ENCODE measurements at places on chromosomes 7 and 10.

DNA sequence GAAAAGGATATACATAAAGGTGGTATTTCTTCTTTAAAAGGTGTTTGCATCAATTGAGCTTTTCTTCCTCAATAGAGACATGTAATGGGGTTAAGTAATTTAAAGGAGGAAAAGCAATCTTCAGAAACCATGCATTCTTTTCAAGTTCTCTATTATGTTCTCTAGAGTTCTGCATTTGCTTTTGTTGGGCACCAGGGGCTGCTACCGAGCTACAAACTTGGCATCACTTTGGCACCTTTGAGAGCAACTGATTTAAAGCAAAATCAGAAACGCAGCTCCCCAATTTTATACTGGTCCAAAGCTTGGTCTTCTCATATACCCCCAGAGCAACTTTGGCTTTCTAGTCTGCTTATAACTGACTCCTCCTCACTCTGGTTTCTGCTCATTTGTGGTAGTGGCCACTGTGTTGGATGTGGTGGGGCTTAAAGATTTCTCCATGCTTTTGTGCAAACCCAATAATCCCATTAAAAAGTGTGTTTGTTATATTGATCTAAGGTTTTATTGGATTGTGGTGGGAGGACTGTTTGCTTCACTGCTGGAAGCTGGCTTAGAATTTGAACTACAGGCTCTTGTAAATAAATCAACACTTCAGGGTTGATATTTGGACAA lies 712.1 kb downstream of the PHTF2 start:
- H3K4me1 ChIP-seq = no peaks in the 10 kb centered on the region
- no peaks in the 10 kb centered on the region for H3K36me3 ChIP-seq
- H3K27ac ChIP-seq = no peak overlapping the region

DNA sequence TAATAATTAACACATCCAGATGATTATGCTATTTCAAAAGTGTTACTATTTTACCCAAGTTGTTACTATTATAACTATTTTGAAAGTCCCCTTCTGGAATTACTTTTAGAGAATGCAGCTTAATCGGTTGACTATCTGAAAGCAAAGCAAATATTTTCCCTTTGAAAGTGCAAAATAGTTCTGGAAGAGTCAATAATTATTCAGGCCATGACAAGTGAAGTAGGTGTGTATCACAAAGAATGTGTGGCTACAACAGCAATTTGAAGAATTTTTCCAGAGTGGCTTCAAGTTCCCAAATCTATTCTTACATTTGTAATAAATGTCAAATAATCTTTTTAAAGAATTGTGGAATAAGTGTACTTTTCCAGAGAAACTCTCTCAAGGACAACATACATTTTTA lies 42.8 kb downstream of the RNLS start:
- H3K27me3 ChIP-seq = no peaks in the 10 kb centered on the region
- H3K4me1 ChIP-seq = peaks cover 5% of the 10 kb centered on the region
- H3K4me3 ChIP-seq = no peak overlapping the region
- H3K27ac ChIP-seq = no peak overlapping the region

GRCh38 chr10:130913844-130914243 lies 397.7 kb downstream of the TCERG1L start:
- H3K27ac ChIP-seq = no peak overlapping the region
- no peaks in the 10 kb centered on the region for H3K36me3 ChIP-seq
- H3K4me3 ChIP-seq = no peak overlapping the region
- H3K27me3 ChIP-seq = no peaks in the 10 kb centered on the region
- no peaks in the 10 kb centered on the region for H3K4me1 ChIP-seq
- no peak for DNase-seq

GRCh38 chr7:2016021-2016631 lies 216.6 kb downstream of the MAD1L1 start:
- DNase-seq = no peak
- H3K36me3 ChIP-seq = peaks cover 5% of the 10 kb centered on the region
- H3K27me3 ChIP-seq = no peaks in the 10 kb centered on the region

DNA sequence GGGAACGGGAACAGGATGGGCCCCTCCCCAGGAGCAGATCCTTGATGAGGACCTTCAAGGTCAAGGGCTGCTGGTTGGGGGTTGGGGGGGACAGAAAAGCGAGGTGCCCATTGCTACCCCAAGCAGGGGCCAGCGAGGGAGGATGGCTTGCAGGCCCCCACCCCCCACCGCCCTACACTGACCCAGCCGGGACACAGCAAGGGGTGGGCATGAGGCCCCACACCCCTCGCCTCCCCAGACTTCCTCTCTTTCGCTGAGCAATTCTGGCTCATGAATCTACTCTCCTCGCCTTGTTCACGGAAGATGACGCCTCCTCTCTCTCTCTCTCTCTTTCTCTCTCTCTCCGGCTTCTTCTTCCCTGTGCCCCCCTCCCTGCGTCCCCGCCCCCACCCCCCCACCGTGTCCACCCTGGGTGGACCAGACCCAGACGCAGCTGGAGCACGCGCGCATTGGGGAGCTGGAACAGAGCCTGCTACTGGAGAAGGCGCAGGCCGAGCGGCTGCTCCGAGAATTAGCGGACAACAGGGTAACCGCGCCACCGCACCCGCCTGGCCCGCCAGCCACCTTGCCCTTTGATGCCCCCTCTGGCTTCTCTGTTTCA lies 81.1 kb upstream of the GTF2IRD1 start:
- no peak overlapping the region for H3K27ac ChIP-seq
- H3K4me3 ChIP-seq = no peak overlapping the region
- no peaks in the 10 kb centered on the region for H3K27me3 ChIP-seq
- peaks cover 5% of the 10 kb centered on the region for H3K4me1 ChIP-seq
- DNase-seq = no peak
- H3K36me3 ChIP-seq = no peaks in the 10 kb centered on the region

GRCh38 chr7:143902332-143902899 lies 440 bp upstream of the TCAF1 start:
- H3K4me1 ChIP-seq = peaks cover 30% of the 10 kb centered on the region
- no peak for DNase-seq
- no peaks in the 10 kb centered on the region for H3K36me3 ChIP-seq
- peak overlapping the region; percentile 83 for H3K27ac ChIP-seq
- no peaks in the 10 kb centered on the region for H3K27me3 ChIP-seq
- H3K4me3 ChIP-seq = peak overlapping the region; percentile 95

All from T-helper 17 cell (primary cell).